Activated naive CD4-positive, alpha-beta T cell treated with Interleukin-2 at 50 U/mL for 16 hours (primary cell): ENCODE measurements at places on chromosomes 2 and 18.
A peak's percentile ranks its signal among the peaks of the same experiment; 100 is the strongest.

GRCh38 chr18:60295674-60296073, 76.9 kb downstream of the MC4R start:
- no peak for DNase-seq

- DNase-seq = no peak
Observed at GRCh38 chr2:176138923-176139660, 9.6 kb downstream of the HOXD8 start.

DNA sequence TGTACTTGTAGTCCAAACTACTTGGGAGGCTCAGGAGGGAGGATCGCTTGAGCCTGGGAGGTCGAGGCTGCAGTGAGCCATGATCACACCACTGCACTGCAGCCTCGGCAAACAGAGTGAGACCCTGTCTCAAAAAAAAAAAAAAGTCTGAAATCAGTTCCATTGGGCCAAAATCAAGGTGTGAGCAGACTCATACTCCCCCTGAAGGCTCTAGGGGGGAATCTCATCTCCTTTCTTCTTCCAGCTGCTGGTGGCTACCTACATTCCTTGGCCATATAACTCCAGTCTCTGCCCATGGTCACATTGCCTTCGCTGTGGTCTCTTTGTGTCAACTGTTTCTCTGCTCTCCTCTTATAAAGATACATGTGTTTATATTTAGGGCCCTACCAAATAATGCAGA, 234.0 kb downstream of the LRRTM1 start:
- no peak for DNase-seq

DNA sequence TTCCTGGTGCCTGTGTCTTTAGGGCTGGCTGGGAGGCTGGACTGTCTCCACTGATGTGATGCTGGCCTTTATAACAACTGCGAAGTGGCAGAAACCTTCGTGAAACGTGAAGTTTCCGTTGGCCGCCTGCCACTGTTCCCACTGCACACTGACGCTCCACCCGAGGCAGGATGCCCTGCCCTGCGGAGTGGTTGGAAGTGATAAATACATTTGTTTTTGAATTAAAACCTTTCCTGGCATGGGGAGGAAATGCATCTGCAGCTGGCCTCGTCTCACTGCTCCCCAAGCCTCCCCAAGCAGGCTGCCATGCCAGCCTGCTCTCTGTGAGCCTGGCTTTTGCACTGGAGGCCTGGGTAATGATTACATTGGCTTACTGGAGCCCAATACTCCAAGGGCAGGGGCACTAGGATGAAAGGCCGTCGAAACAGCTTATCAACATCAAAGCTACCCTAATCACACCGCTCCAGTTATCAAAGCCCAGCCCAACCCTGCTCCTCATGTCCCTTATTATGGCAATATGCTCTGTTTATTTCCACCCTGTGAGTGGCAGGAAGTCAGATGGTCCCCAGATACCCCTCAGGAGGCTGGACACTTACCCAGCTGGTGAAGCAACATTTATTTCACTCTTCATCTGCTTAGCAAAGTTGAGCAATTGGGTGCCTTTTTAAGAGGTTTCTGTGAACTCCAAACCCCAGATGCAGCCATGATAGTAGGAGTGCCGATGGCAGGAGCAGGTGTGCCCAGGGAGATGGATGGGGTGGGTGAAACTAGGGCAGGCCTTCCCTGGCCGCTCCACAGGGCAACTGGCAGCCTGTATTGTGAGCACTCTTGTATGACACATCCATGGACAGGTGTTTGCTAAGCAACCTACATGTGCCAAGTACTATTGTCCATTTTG, 97.4 kb upstream of the ITGA6 start:
- no peak for DNase-seq

- no peak for DNase-seq
Observed at GRCh38 chr2:127072396-127072795, 34.6 kb downstream of the BIN1 start.

GRCh38 chr2:2942906-2943305, 434.7 kb downstream of the EIPR1 start:
- no peak for DNase-seq

DNA sequence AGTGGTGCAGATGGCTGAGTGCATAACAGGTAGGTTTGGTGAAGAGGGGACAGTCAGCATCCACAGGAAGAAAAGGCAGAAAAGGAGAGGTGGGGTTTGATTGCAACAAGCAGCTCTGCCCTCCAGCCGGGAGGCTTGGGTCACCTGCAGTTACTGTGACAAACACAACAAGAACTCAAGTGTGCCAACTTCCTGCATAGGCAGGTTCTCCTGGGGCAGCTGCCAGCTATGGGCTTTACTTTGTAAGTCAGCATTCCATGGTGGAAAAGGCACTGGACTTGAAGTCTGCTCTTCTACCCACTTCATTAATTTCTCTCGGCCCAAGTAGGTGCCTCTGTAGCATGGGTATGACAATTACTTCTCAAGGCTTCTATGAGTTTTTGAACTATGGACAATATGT, 98.9 kb downstream of the MYT1L start:
- no peak for DNase-seq

- no peak for DNase-seq
Observed at GRCh38 chr2:43005975-43006833, 213.8 kb upstream of the HAAO start.

DNA sequence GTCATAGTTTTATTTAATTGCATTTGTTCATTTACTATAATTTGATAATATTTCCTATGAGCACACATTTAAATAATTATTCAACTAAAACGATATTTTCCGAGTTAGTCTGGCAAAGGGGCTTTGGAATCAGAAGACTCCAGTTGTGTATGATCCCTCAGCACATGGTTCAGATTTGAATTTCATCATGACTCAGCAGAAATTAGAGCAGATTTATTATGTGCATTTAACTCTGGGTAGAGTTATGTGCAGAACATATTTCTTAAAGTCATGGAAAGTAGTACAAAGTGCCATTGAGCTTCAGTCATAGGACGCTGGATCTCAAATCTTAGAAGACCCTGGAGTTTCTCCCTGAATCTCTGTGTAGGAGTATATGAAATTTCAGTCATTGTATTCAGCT, 106.7 kb downstream of the ADCYAP1 start:
- DNase-seq = no peak

DNA sequence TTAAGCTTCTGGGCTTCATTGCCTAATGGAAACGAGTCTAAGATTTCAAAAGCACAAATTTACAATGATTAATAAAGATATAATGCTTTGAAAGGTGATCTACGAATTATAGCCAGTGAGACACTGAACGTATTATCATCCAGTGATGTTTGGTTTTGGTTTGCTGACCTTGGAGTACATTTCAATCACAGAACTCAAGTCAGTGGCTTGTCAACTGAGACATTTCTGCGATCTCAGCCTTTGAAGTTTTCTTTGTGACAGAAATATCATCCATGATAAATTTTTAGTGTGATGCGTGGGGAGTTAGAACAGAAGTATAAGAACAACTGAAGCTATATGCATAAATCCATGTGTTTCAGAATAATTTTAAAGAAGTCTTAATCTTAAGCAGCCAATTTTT, 263.8 kb downstream of the TCF4 start:
- DNase-seq = no peak

- no peak for DNase-seq
Observed at GRCh38 chr2:208990716-208991115, 433.1 kb upstream of the MAP2 start.

- no peak for DNase-seq
Observed at GRCh38 chr2:47073641-47074040, 81.5 kb downstream of the STPG4 start.

GRCh38 chr2:150188177-150188576, 299.3 kb downstream of the RND3 start:
- DNase-seq = no peak

GRCh38 chr2:124079045-124079444, 54.0 kb downstream of the CNTNAP5 start:
- no peak for DNase-seq

- peak; percentile 37 for DNase-seq
Observed at GRCh38 chr2:207505728-207506127, 24.0 kb upstream of the CREB1 start.

- DNase-seq = no peak
Observed at GRCh38 chr2:226030788-226031646, 631.5 kb downstream of the NYAP2 start.

GRCh38 chr2:67311536-67311935, 85.6 kb upstream of the ETAA1 start:
- DNase-seq = no peak

GRCh38 chr2:234661849-234662248, 165.0 kb upstream of the ARL4C start:
- no peak for DNase-seq

DNA sequence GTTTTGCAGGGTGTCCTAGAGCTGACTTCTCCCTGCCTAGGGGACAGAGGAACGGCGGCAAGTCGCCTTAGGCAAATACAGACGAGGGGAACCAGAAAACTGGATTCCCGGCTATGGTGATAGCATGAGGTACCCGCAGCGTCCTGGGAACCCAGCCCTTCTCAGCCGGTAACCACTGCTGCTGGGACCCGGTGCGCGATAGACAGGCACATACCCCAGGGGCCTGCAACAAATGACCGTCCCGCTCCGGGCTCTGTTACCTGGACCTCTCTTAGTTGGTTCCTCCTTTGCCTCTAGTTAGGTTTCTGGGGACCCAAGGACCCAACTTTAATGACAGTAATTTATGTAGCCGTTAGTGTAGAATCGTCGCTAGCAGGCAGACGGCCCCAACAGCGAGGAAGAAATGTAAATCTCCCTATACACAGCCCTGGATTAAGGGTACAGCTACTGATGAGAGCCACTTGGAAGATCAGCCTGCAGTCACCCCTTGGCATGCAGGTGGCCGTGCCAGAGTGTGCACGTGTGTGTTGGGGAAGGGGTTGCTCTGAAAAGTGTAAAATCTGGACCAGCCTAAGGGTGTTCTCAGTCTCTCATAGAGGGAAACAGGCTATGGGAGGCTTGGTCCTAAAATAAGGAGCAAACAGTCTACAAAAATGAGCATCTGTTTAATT, 819 bp upstream of the SERPINE2 start:
- peak; percentile 3 for DNase-seq

GRCh38 chr2:5119046-5119445, 573.1 kb upstream of the SOX11 start:
- DNase-seq = no peak

DNA sequence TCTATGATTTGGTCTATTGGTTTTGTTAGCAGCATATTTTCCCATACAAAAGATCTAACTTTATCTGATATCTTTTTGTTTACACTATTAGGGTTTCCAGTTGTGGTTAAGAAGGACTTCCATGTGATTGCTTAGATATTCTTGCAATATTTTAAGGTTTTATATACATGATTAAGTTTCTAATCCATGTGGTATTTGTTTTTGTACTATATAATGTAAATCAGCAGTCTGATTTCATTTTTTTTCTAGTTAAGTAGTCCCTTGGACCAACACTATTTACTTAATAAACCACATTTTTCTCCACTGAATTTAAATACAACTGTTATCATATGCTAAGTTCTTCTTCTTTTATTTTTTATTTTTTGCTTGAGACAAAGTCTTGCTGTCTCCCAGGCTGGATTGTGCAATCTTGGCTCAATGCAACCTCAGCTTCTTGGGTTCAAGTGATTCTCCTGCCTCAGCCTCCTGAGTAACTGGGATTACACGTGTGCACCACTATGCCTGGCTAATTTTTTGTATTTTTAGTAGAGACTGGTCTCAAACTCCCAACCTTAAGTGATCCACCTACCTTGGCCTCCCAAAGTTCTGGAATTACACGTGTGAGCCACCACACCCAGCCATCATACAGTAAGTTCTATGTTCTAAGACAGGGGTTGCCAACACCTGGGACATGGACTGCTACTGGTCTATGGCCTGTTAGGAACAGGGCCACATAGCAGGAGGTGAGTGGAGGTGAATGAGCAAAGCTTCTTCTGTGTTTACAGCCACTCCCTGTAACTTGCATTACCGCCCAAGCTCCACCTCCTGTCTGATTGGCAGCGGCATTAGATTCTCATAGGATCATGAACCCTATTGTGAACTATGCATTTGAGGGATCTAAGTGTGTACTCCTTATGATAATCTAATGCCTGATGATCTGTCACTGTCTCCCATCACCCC, 58.5 kb upstream of the RAB27B start:
- no peak for DNase-seq

GRCh38 chr18:78903436-78904178, 76.0 kb upstream of the SALL3 start:
- DNase-seq = no peak

DNA sequence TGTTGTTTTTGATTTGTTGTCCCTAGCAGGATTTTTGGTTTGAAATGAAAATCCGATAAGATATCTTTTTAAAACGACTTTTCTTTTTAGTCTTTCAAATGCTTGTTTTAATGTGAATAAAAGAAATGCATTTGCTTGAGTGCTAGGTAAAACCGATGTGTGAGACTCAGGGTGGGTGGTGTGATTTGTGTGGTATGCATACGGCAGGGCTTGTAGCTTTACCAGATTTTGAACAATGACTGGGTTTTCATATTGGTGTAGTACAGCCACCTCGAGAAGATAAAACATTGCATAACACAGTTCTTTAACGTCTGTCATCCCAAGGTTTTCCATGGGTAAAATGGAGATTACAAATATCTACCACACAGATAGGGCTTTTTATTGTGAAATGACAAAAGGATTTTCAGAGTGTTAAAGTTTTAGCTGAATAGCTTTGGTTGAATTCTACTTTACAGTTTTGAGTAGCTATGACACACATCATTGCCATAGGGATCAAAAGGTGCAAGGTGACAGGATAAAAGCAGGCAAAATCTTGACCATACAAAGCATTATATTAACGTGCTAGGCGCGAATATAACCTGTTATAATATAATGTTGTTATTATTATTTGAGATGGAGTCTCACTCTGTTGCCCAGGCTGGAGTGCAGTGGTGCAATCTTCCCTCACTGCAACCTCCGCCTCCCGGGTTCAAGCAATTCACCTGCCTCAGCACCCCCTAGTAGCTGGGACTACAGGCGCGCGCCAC, 824 bp upstream of the ZNF638 start:
- DNase-seq = no peak

- DNase-seq = no peak
Observed at GRCh38 chr2:166234112-166234846, 106.5 kb upstream of the SCN1A start.

DNA sequence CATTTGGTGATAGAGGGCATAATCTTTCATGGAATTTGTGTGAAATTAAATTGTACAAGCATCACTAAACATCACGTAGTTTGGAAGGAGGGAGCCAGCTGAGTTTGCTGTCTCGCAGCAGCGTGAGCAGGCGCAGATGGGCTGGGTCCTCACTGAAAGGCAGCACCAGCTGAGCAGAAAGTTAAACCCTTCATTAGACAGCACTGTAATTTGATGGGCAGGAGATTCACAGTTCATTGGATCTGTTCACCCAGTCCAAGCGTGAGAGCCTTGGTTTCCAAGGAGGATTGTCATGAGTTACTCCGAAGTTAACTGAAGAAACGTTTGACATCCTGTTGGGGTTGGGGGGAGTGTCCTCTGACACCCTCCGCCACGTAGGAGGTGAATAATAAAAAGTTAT, 89.8 kb upstream of the NFATC1 start:
- no peak for DNase-seq

GRCh38 chr18:63126134-63127069, 193.2 kb downstream of the BCL2 start:
- no peak for DNase-seq

DNA sequence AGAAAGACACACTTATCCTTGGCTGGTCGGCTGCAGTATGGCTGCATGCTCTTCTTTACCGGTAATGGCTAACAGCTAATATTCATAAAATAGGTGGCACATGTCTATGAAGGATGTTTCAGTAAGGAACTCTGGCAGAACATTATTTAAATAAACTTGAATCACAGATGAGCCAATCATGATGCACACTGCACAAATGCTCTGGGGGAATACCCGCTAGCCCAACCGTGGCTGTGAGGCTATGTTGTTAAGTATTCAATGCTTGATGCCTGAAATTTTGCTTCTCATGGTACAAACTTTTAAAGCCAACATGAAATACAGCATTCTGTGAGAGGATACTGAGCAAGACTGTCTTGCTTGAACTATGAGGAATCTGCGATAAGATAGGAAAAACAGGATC, 505.8 kb downstream of the ZEB2 start:
- DNase-seq = no peak
